ENCODE measurements at places on chromosomes 7 and 10. TPM values are rescaled to one million over a fixed set of nuclear protein-coding genes. Genes with fewer than 3 reads are reported as not detected.

DNA sequence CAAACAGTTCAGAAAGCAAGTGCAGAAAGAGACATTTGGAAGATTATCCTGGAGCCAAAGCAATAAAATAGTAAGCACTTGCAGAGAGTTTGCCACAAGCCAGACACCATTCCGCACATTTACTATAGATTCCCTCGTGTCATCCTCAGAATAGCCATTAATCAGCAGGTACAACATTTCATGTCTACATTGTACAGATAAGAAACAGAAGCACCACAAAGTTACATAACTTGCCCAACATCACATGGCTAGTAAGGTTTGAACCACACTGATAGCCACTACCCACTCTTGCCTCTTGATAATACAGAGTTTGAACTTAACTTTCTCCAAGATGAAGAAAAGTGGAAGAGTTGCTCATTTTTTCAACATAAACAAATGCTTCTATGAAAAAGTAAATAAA lies 40.6 kb upstream of the GHITM start:
- no peak overlapping the region for H3K27ac ChIP-seq
- no peak for DNase-seq
- no peak overlapping the region for H3K4me3 ChIP-seq
- H3K36me3 ChIP-seq: no peaks in the 10 kb centered on the region
- no peaks in the 10 kb centered on the region for H3K27me3 ChIP-seq

The TUBAL3 gene
- total RNA-seq: not detected

DNA sequence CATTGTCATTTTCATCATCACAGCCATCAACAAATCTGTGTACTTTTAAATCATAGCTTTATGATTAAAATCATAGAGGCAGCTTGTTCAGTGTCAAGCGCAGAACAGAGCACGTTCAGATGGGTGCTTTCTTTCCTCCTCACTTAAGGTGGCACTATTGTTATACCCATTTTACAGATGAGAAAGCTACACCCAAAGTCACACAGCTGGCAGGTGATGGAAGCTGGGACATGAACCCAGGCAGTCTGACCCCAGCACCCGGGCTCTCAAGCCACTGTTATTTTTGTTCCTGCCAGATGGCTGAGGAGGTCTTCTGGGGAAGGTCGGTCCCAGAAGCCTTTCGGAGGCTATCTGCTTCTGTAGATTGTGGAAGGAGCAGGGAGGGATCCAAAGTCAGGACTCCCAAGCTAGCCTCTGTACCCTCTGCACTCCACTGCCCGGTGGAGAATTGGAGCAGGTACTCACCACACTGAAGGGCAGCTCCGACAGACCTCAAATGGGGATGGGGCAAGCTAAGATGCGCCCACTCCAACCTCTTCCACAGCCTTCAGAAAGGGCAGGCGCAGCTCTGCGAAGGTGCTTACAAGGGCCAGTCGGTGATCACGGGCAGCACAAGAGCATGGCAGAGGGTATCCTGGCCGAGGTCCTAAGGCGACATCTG lies 610 bp downstream of the AVPI1 start:
- DNase-seq: no peak
- H3K27me3 ChIP-seq: no peaks in the 10 kb centered on the region
- H3K4me1 ChIP-seq: peaks cover 86% of the 10 kb centered on the region
- no peaks in the 10 kb centered on the region for H3K36me3 ChIP-seq
- H3K4me3 ChIP-seq: peak overlapping the region; percentile 68

DNA sequence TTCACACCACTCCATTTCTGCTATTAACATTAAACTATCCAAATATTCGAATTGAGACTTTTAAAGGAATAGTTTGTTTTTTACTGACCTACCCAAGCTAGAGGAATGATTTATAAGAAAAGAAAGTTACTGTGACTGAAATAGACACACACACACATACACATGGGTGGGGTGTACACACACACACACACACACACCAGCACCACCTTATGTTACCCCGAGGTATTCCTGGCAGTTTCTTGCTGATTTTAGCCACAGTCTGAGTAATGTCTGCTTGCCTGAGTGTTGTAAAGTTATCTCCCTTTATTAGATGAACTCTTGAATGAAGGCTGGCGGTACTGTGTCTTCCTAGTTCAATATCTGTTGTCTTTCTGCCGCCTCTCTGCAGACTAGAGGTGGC lies 91.3 kb upstream of the PRKG1 start:
- no peak overlapping the region for H3K4me3 ChIP-seq
- no peaks in the 10 kb centered on the region for H3K36me3 ChIP-seq
- DNase-seq: no peak
- no peaks in the 10 kb centered on the region for H3K4me1 ChIP-seq
- H3K27me3 ChIP-seq: no peaks in the 10 kb centered on the region

GRCh38 chr7:81150951-81151361 lies 232.1 kb upstream of the SEMA3C start:
- no peaks in the 10 kb centered on the region for H3K36me3 ChIP-seq
- H3K4me1 ChIP-seq: no peaks in the 10 kb centered on the region
- H3K27me3 ChIP-seq: no peaks in the 10 kb centered on the region
- DNase-seq: no peak
- no peak overlapping the region for H3K27ac ChIP-seq

GRCh38 chr7:99036546-99037111 lies 107.3 kb downstream of the SMURF1 start:
- no peak overlapping the region for H3K27ac ChIP-seq
- no peak for DNase-seq
- H3K27me3 ChIP-seq: no peaks in the 10 kb centered on the region
- H3K36me3 ChIP-seq: peaks cover 92% of the 10 kb centered on the region
- peaks cover 18% of the 10 kb centered on the region for H3K4me1 ChIP-seq
- H3K4me3 ChIP-seq: no peak overlapping the region

The CFAP69 gene
- 9.8 TPM for total RNA-seq

The NUP42 gene
- 46.6 TPM for total RNA-seq

The FAM237B gene
- total RNA-seq: not detected

- peaks cover 4% of the 10 kb centered on the region for H3K36me3 ChIP-seq
- DNase-seq: no peak
- no peak overlapping the region for H3K27ac ChIP-seq
- no peaks in the 10 kb centered on the region for H3K27me3 ChIP-seq
- H3K4me1 ChIP-seq: no peaks in the 10 kb centered on the region
- no peak overlapping the region for H3K4me3 ChIP-seq
These were observed 279.4 kb upstream of the IMMP2L start for GRCh38 chr7:111841596-111842205.

The ZNF25 gene
- 14.0 TPM for total RNA-seq

The DYNC1I1 gene
- total RNA-seq: 1.9 TPM

DNA sequence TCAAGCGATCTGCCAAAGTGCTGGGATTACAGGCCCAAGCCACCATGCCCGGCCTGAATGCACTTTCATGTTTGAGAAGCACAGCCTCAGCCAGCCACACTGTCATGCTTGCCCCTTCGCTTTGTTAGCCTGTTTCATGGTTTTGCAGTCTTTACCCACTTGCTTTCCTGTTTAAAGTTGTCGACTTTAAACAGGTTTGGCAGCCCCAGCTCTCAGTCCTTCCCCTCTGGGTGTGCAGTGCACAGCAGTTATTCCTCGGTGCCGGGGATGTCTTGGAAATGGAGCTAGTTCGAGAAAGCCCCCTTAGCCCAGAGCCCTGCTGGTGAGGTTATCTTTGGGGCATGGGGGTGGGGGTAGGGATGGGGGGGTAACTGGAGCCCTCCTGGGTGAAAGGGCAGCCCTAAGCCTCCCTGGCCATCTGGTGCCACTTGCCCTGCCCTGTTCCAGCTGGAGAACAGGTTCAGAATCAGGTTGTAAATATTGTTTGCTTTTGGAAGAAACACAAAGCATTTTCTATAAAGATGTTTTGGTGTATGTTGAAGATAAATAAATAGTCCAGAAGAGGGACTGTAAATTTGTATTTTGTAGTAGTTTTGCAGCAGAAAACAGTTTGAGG lies 14.8 kb downstream of the TSPAN14 start:
- H3K4me3 ChIP-seq: peak overlapping the region; percentile 0
- H3K27ac ChIP-seq: peak overlapping the region; percentile 88
- H3K27me3 ChIP-seq: no peaks in the 10 kb centered on the region
- DNase-seq: no peak
- H3K36me3 ChIP-seq: peaks cover 7% of the 10 kb centered on the region

DNA sequence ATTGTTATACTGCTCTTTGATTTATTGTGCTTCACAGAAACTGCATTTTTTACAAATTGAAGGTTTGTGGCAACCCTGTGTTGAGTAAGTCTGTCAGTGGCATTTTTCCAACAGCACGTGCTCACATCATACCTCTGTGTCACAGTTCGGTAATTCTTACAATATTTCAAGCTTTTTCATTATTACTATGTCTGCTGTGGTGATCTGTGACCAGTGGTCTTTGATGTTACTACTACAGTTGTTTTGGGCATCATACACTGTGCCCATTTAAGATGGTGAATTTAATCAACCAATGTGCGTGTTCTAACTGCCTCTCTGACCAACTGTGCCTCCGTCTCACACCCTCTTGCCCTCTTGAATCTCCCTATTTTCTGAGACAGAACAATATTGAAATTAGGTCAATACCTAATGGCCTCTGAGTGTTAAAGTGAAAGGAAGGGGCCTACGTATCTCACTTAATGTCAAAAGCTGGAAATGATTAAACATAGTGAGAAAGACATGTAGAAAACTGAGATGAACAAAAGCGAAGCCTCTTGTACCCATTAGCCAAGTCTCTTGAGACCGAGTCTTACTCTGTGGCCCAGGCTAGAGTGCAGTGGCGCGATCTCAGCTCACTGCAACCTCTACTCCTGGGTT lies 20.2 kb upstream of the ASL start:
- no peak overlapping the region for H3K27ac ChIP-seq
- no peak overlapping the region for H3K4me3 ChIP-seq
- H3K36me3 ChIP-seq: no peaks in the 10 kb centered on the region
- no peaks in the 10 kb centered on the region for H3K27me3 ChIP-seq

DNA sequence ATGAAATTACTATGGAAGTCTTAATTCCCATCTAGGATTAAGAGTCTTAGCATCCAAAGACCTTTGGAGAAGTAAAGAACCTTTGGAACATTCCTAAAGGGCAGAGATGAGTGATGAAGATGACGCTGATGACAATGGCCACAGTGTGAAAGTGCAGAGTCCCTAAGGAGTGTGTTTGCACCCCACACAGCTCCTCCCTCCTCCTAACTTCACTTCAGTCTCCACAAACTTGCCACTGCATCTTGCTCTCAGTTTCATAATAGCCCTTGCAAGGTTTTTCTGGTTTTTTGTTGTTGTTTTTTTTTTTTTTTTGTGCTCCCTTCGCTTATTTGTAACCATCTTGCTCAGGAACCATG lies 117.5 kb upstream of the ANLN start:
- no peaks in the 10 kb centered on the region for H3K27me3 ChIP-seq
- H3K4me3 ChIP-seq: no peak overlapping the region
- H3K27ac ChIP-seq: no peak overlapping the region
- no peaks in the 10 kb centered on the region for H3K36me3 ChIP-seq

DNA sequence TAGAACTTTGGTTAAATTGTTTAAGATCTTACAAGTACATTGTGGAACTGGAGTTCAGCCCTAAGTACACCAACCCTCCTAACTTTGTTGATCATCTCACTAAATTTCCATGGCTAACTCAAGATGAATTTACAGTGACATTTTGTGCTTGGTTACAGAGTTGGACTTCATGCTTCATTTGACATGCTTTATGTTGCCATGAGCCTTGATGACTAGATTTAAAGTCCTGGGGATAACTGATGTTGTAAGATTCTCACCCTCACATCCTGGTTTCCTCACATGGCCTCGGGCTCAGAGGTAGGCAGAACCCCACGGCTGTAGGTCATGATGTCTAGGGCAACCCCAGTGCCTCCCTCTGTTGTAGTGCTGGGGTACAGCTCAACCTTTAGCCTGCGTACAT lies 397.2 kb upstream of the IGFBP3 start:
- H3K27me3 ChIP-seq: no peaks in the 10 kb centered on the region
- no peak overlapping the region for H3K27ac ChIP-seq
- no peaks in the 10 kb centered on the region for H3K4me1 ChIP-seq

- no peaks in the 10 kb centered on the region for H3K27me3 ChIP-seq
- H3K27ac ChIP-seq: no peak overlapping the region
- H3K4me3 ChIP-seq: no peak overlapping the region
These were observed 43.4 kb downstream of the SHTN1 start for GRCh38 chr10:116961406-116962251.

- peak; percentile 29 for DNase-seq
- no peaks in the 10 kb centered on the region for H3K4me1 ChIP-seq
- no peaks in the 10 kb centered on the region for H3K36me3 ChIP-seq
- H3K4me3 ChIP-seq: no peak overlapping the region
These were observed 98.9 kb downstream of the MKI67 start for GRCh38 chr10:128027306-128027705.

DNA sequence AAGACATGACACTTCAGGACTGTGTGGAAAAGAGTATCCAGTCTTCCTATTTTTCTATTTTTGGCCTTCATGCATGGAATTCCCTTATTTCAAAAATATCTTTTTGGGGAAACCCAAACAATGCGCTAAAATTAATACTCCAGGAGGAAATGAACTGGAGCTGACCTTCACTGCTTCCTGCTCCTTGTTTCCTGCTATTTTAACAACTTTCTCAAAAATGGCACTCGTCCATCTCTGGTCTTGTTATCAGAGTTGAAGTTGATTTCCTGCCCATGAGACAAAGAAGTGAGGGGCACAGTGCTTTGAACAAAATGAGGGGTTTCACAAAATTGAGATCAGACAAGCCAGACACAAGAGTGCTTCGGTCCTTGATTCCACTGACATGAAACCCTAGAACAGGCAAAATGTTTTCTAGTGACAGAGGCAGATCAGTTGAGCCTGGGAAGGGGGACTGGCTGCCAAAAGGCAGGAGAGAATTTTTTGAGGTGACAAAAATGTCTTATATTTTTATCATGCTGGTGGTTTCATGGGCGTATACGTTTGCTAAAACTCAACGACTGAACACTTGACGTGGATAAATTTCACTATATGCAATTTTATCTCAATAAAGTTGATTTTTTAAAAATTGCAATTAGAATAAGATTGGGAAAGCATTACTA lies 193.2 kb downstream of the CREB5 start:
- no peak overlapping the region for H3K27ac ChIP-seq
- no peaks in the 10 kb centered on the region for H3K36me3 ChIP-seq
- peaks cover 4% of the 10 kb centered on the region for H3K4me1 ChIP-seq
- no peak overlapping the region for H3K4me3 ChIP-seq
- DNase-seq: no peak

- H3K27ac ChIP-seq: no peak overlapping the region
- no peak for DNase-seq
- H3K27me3 ChIP-seq: no peaks in the 10 kb centered on the region
- peaks cover 9% of the 10 kb centered on the region for H3K4me1 ChIP-seq
- H3K4me3 ChIP-seq: no peak overlapping the region
These were observed 313.9 kb upstream of the ZNF32 start for GRCh38 chr10:43962346-43963191.

GRCh38 chr7:24025094-24025493 lies 258.9 kb upstream of the NPY start:
- H3K27me3 ChIP-seq: no peaks in the 10 kb centered on the region
- no peak for DNase-seq
- no peak overlapping the region for H3K27ac ChIP-seq
- H3K4me3 ChIP-seq: no peak overlapping the region

DNA sequence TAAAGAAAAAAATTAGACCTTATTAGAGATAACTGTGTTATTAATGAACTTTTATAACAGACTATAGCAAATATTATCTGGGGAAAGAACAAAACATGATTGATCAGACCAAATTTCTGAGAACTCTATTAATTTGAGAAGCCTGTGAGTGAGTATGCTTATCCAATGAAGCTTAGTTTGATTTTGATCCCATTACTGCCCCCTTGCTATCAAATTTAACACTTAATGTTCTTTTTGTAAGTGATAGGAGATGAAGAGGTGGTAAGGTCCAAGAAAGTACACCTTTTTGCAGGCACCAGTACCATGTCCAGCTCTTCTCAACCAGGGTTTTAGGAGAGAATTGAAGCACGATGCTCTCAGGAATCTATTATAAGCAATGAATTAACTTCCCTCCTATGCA lies 49.9 kb downstream of the ZNF365 start:
- DNase-seq: no peak
- H3K4me3 ChIP-seq: no peak overlapping the region

All from suprapubic skin (tissue), 4 donors.